NCI-H146 (cell line): ENCODE measurements at places on chromosomes 5 and 9.

DNA sequence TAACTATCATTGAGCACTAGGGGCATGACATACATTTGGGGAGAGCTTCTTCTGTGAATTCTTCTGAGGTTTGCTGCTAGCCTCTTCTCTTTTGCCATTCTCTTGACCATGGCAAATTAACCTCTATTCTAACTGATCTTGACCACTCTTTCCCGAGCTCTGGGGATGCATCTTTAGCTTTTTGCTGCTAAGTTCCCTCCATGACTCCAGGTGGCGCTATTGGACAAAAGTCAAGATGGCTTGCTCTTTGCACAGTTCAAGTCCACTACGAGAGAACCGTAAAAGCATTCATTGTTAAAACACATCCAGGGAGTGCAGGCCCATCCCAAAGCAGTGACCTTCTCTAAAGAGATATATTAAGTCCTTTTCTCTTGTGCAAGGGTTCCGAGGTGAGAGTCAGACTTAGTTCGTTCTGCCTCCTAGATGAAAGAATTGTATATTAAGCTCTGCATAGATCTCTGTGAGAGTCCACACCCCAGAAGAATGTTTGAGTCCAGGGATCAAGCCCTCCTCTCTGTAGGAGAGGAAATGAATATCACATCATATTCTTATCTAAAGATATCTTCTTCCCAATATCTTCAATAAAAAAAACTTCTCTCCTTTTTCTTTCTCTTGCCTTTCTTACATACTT is 1152.9 kb upstream of the CDH6 start:
- peak; percentile 87 for DNase-seq

DNA sequence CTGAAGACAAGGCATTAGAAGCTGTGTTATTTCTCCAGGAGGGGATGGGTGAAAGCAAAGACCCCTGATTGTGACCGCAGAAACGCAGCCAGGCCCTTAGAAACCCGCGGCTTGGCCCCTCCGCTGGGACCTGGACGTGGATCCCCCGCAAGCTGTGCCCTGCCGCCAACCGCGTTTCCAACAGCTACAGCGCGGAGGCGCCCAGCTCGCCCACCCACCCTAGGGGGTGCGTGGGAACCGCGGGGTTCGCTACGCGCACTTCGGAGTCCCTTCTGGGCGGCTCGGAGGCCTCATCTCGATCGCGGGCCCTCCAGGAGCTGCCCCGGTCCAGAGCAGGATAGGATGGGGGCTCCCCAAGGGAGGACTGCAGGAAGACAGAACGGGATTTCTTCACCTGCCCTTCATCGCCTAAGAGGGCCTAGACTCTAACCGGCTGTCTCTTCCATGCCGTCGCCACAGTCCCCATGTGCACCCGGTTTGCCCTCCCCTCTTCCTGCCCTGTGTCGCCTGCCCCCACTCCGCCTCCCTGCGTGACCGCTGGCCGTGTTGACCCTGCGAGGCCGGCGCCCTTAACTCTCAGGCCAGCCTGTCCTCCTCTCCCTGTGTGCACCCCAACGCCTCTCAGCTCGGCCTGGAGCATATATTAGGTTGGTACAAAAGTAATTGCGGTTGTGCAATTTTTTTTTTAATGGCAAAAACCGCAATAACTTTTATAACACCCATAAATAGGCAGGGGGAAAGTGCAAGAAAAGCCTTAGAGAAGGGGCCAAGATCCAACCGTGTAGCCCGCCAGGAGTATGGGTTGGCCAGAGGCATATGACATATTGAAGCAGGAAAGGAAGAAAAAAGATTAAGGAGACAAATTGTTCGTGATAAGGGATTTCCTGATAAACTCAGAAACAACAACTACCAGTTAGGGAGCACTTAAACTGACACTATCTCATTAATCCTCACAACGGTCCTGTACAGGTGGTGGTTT is 68.1 kb upstream of the FREM1 start:
- DNase-seq, result no peak

GRCh38 chr9:137916540-137916939 is 39.0 kb downstream of the CACNA1B start:
- DNase-seq, result no peak

DNA sequence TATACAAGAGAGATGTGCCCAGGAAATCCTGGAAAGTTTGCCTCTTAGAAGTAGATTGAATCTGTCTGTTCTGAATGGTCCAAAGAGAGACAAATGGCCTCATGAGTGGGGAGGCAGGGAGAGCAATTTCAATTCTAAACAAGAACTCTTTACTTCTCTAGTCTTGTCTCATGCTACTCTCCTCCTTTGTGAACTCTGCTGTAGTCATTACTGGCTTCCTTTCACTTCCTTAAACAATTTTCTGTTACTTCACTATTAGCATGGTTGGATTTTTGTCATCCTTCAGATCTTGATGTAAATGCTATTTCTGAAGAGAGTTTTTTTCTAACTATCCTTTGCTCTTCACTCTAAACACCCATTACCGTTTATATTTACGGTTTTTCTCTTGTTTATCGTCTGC is 54.0 kb upstream of the GRIN3A start:
- no peak for DNase-seq

DNA sequence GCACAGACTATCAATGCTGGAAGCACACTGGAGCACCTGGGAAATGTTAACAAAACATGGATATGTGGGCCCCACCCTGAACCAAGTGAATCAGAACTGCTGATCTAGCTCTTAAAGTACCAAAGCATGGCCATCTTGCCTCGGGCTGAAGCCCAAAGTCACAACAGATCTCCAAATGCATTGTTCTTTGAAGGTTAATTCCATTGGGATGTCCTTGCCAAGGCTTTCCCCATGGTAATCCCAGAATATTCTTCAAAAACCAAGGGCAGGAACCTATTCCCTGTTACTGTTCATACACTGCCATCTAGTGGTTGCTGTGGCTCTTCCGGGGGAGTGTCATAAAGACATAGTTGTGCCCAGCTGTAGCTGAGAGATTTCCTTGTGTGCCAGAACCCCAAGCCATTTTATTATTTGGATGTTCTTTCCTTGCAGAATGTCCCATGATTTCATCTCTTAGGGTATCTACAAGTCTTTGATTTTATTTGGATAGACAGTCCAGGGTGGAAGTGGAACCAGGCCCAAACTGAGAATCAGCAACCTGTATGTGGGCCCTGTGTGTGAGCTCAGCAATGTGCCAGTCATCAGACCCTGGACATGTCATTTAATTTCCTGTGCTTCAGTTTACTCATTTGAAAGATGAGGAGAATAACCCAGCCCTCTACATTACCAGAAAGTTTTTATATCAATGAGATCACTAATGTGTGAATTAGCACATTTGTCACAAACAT is 290.0 kb downstream of the ACTL7B start:
- peak; percentile 80 for DNase-seq

- DNase-seq, result no peak
These were observed 24.8 kb downstream of the STX17 start for GRCh38 chr9:99931155-99931840.

DNA sequence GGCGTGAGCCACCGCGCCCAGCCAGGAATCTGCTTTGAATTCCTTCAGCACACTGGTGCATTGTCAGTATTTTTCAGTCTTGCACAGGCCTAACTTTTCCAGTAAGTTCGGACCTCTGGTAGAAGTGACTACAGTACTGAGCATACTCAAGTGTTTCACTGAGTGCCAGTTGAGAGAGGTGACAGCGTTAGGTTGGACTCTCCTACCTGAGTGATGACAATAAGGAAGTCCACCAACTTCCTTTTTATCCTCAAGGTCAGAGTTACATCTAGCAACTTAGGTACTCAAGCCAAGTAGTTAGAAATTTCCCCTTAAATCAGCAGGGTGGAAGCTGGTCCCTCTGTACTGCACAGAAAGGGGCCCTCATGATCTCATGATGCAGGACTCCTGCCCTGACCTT is 26.0 kb upstream of the FSD1L start:
- no peak for DNase-seq

GRCh38 chr5:132259069-132259851 is 1.8 kb downstream of the PDLIM4 start:
- DNase-seq, result no peak

- DNase-seq, result no peak
These were observed 462.9 kb downstream of the BNC2 start for GRCh38 chr9:16407617-16408016.

DNA sequence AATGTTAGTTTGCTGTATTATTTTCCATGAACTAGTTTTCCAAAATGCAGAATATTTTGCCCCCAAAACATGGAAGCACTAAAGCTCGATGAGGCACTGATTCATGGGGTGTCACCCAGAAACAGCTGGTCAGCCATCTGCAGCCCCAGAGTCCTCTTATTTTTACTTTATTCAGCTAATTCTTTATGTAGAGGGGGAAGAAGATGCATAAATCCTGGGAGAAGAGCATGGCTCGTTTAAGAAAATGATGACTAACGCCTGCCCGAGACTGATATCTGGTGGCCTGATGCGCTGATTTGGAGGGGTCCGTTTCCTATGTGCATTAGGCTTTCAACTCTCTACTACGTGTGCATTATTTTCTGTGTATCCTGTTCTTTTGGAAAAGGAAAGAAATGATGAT is 390.3 kb upstream of the MEF2C start:
- no peak for DNase-seq

GRCh38 chr5:29949301-29949872 is 1244.1 kb upstream of the CDH6 start:
- no peak for DNase-seq

- no peak for DNase-seq
These were observed 585.2 kb downstream of the ACTL7B start for GRCh38 chr9:108270561-108270960.

GRCh38 chr5:88657906-88658775 is 224.8 kb downstream of the MEF2C start:
- no peak for DNase-seq

GRCh38 chr5:149041242-149041641 is 21.6 kb downstream of the SH3TC2 start:
- DNase-seq, result no peak

GRCh38 chr5:79056847-79057246 is 12.6 kb downstream of the DMGDH start:
- no peak for DNase-seq

- DNase-seq, result no peak
These were observed 54.1 kb upstream of the ECM2 start for GRCh38 chr9:92589923-92590322.

GRCh38 chr9:21568484-21568883 is 86.4 kb upstream of the IFNE start:
- DNase-seq, result no peak

DNA sequence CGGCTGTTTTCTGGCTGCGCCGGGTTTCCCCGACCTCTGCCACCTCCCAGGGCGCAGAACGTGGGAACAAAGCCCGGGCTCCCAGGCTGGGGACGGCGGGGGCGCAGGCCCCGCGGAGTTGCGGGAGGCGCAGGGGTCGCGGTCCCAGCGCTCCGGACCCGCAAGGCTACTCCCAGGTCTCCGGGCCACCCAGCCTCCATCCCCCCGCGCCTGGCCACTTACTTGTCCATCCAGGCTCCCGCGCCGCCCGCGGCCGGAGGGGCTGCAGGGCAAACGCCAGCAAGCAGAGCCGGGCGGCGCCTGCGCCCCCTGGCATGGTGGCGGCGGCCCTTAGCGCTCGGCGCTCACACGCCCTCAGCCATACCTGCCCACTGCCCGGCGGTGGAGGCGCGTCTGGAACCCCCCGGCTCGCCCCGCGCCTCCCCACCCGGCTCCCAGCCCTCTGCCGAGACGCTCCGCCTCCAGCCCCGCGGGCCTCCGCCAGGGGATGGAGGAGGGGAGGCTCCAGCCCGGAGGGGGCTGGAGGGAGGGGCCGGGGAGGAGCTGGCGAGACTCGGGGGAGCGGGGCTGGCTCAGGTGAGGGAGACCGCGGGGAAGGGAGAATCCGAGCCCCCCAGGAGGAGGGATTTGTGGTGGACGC is at the start of gene ADAM19:
ADAM19 (minus strand) TSS at position 395 of the 640 bp plus-strand sequence; CDS start at position 316, 79 bp downstream.
- peak; percentile 12 for DNase-seq

- DNase-seq, result no peak
These were observed 31.2 kb downstream of the SEMA4D start for GRCh38 chr9:89466451-89467277.

DNA sequence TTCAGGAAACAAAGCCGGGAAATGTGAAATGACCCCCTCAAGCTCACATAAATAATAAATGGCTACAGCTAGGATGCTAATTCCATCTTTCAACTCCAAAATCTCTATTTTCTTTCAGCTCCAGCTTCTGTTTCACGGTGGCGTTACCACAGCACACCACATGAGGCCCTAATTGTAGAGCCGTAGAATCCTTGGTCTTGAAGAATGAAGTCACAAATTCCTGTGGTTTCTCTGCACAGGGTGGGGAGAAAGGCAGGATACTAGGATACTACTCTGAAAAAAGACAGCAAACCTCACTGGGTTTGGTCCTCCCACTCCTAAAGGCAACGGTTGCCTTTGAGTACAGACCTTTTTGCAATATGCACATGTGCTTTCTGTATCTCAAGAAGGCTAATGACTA is 13.9 kb upstream of the RARS1 start:
- no peak for DNase-seq

DNA sequence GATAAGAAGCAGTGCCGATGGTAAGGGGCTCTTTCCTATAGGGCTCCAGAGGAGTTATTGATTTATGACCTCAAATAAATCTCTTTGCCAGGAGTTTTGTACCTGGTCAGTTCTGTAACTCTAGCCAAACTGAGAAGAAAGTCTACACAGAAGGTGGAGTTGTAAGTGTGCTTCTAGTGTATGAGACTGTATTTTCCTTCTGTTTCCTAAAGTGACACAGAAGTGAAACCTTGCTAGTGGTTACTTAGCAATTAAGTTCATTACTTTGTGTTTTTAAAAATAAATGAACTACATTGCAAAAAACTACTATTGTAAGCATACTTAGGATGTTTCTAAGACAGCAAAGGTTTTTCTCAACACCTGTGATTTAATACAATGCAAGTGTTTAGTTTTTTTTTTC is 48.7 kb upstream of the ACTBL2 start:
- no peak for DNase-seq

- no peak for DNase-seq
These were observed 95.3 kb downstream of the TTLL11 start for GRCh38 chr9:121997791-121998190.

DNA sequence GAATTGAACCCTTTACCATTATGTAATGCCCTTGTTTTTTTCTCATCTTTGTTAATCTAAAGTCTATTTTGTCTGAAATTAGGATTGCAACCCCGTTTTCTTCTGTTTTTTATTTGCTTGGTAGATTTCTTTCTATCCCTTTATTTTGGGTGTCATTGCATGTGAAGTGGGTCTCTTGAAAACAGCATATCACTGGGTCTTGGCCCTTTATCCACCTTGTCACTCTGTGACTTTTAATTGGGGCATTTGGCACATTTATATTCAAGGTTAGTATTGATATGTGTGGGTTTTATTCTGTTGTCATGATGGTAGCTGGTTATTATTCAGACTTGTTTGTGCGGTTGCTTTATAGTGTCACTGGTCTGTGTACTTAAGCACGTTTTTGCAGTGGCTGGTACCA is 117.4 kb upstream of the MARCHF11 start:
- no peak for DNase-seq

- peak; percentile 92 for DNase-seq
These were observed 4.8 kb upstream of the SMU1 start for GRCh38 chr9:33081128-33081851.

- DNase-seq, result peak; percentile 51
These were observed 86.9 kb upstream of the MAP1B start for GRCh38 chr5:72020161-72020983.

DNA sequence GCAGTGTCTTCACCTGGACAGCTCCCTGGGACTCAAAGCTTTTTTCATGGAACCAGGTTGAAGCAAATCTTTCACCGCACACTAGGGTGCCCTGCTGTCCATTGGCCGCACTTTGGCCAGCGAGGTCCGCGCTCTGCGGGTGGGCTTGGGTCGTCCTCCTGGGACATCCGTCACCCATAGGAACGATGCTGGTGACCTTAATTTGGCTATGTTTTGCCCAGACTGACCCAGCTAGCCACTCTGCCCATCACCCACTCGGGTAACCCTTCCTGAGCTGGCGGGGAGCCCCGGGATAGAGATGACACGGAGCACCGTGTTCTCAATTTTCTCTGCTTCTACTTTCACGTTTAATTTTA is 25.9 kb downstream of the ZDHHC11B start:
- DNase-seq, result no peak

- DNase-seq, result no peak
These were observed 678.7 kb downstream of the MAT2B start for GRCh38 chr5:164184158-164184557.
